ENCODE measurements at places on chromosomes 3 and 15.

DNA sequence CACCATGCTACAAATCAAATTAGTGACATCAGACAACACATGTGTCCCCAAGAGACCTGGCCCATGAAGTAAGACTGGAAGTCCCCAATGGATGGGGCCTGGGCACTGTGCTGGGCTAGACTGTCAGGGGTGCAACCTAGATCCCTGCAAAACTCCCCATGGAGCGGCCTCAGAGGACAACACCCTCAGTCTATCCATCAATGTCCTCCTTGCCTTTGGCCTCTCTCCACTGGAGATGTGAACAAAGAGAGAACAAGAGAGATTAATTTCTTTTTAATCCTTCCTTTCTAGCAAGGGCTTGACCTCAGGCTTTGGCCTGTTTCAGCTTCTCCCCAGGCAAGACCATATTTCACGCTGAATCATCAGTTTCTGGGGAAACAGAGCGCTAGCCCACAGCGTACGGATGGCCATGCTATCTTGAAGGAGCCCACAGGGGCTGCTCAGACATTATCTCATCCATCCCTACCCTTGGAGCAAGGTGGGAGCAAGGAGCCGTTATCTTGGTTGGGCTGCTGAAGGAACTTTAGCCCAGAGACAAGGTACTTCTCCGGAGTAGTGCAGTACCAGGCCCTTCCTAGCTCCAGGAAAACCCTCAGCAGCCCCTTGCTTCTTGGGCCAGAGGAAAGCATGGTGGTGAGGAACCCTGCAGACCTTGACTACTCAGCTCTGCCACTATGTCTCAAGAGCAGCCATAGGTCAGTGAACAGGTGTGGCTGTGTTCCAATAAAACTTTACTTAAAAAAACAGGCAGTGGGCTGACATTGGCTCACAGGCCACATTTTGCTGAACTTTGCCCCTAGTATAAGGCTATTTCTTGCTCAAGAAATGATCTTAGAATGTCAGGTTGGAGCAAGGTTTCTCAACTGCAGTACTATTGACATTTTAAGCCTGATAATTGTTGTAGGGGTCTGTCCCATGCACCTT, 72.7 kb upstream of the WNT5A start:
- no peak for DNase-seq

GRCh38 chr3:18208091-18208490, 217.0 kb downstream of the SATB1 start:
- no peak for DNase-seq

- no peak for DNase-seq
Observed at GRCh38 chr3:111173328-111173900, 101.8 kb downstream of the NECTIN3 start.

DNA sequence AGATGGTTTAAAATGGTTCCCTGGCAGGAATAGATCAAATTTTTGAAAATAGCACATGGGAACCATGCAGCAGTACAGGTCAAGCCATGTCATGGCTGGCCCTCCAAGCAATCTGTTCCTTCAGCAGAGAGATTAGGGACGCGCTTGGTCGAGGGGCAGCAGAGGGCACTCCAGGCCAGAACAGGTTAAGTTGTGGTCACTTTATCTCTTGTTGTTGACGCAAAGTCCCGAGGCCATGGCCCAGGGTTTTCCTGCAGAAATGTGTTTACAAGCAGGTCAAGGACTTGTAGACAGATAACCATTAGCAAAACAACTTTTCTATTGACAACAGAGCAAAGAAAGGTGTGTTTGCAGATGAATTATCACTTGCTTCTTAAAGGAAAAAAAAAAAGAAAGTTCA, 570.0 kb upstream of the NR2F2 start:
- no peak for DNase-seq

DNA sequence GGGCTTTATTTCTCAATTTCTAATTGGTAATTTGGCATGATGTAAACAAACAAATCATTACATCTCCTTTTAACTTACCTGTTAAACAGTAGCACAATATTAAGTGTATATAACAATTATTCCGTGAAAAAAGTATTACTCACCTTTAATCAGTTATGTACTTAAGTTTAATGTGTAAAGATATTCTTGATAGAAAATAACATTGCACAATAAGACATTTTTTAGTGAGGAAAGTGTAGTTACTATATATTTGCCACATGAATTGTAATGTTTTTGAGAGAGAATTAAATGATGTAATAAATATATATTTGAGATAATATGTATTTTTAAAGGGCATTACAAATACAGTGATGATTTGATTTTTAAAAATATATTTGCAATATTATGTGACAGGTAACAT, 10.9 kb upstream of the CCNB2 start:
- no peak for DNase-seq

DNA sequence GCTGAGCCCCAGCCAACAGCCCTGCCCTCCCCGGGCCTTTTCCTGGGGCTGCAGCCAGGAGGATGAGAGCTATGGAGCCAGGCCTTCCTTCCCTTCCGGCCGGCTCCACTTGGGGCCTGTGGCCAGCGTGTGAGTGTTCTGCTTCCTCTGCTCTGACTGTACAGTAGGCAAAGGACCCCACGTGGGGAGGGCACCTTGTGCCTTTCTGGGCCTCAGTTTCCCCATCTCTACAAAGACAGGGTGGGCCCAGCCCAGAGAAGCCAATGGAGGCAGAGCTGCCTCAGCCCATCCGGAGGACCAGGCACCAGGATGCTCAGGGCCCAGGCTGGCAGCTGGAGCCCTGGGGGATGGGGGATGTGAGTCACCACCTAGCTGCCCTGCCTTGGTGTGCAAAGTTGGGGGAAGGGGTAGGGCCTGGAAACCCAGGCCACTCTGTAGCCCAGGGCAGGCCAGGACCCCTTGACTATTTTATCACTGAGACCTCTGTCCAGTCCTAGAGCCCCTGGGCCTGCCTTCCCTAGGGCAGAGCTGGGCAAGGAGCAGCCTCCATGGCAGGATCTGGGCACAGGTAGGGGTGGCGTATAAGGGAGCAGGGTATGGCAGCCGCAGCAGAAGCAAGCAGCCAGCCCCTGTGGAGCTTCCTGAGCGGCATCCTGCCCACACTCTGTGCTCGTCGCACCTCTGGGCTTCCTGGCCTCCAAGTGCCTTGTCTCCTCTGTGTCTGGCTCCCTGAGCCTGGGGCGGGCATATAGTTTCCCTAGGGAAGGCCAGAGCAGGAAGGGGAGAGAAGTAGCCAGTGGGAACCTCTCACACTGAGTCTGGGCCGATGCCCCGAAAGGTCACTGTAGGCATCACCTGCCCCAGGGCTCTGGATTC, 1.8 kb downstream of the PSTPIP1 start:
- peak; percentile 77 for DNase-seq
